ENCODE measurements at places on chromosomes 2 and 18.

DNA sequence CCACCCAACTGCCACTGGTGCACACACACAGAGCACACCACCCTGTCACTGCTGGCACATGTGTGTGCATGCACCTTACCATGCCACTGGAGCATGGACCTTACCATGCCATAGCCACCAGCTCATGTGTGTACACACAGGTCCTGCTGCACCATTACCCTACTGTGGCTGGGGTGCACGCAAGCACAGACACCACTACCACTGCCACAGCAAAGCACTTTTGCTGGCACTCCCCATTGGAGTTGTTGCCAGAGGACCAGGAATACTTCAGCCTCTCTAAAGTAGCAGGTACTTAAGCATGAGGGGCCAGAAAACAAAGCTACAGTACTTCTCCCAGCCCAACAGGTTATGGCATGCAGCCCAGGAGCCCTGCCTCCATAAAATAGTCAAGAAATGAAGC is 404.8 kb downstream of the MBD2 start:
- DNase-seq, result no peak

DNA sequence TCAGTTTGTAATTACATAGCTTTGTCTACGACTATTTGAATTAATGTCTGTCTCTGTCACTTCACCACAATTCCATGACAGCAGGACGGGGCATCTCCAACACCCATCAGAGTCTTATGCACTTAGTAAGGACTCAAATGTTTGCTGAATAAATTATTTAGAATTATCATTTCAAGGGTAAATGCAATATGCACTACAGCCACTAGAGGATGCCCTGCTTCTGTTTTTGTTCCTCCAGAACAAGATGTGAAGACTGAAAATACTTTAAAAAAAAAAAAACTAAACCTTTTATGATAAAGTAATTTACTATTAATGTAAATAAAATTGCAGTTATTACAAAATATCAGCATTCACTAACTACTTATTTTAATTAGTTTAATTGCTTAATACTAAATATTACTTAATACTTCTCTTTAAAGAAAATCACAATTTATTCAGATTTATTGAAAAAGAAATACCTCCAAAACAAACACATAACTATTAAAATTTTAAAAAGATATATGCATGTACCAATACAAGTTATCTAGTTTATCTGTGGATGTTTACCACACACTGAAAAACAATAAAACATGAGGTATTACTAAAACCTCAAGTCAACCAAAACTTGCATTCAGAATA is 3.2 kb downstream of the PIGN start:
- DNase-seq, result no peak

- DNase-seq, result no peak
These were observed 157.5 kb downstream of the TGIF1 start for GRCh38 chr18:3607309-3608098.

- DNase-seq, result no peak
These were observed 1.0 kb upstream of the NFATC1 start for GRCh38 chr18:79394534-79395307.

- no peak for DNase-seq
These were observed 171.6 kb upstream of the PIEZO2 start for GRCh38 chr18:11320986-11321385.

- no peak for DNase-seq
These were observed 128.5 kb upstream of the SP5 start for GRCh38 chr2:170586571-170587095.

DNA sequence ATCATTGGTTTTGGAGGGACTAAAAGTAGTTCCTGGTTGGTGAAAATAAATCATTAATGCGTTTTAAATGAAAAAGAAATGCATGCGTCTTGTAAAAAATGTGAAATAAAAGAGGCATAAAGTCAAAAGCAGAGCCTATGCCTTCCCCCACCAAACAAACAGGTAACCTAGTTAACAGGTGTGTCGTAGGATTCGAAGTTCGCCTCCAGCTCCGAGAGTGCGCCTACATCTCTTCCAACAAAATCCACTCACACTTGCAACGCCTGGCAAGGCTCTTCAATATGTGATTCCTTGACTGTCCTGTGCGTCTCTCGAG is 677 bp upstream of the SMAD4 start:
- no peak for DNase-seq

DNA sequence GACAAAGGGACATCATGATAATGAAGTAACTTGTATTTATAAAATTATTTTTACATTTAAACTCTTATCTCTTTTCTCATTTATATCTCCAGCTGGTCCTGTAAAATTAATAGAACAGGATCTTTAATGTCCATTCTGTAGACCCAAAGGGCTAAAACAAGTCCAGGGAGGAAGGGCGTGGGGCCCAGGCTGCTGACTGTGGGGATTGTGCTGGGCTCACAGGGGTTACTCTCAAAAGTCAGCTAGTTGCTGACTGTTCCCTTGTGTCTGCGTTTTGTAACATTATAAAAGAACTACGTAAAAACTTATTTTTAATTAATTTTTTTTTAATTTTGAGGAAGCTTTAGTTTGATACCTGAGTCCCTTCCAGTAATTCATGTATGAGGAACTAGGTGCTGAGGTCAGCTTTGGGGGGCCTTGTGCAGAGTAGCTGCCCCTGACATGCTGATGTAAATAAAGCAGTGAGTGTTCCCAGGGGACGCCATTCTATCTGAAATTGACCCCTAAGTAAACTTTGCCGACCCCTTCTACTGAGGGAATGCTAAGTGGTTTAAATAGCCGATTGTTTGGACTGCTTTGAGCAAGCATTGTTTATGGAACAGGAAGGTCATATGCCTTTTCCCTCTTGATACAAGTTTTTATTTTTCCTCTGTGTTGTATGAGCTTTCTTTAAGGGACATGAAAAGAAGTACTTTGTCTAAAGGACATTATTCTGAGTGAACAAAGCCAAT is 56.4 kb downstream of the MERTK start:
- no peak for DNase-seq

DNA sequence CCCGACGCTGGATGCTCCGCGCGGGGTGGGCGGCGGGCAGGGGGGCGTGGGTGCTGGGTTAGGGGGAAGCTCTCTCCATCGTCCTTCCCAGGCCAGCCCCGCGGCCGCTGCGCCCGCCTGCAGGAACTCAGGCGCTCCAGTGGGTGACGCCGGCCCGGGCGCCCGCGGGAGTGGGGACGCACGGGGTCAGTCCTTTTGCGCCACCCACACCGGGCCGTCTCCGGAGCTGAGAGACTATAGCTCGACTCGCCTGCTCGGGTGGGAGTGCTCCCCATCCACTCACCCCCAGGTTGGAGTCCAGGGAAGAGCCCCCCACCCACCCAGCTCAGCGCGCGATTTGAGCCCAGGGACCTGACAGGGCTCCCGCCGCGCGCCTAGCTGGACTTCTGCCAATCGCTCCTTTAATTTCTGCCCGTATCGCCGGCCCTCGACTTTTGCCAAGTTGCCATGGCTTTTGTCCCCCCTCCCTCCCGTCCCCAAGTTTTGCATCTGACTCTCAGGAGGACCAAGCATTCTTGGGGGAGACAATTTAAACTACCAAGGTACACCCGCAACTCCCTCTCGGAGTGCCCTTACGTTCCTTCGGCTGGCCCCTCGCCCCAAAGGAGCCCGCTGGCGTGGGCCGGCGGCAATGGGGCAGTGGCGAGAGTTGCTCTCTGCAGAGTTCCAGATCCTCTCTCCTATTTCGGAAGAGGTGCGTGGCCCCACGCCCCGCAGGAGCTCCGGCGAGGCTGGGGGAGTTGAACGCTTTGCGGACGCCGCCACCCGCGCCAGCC is 205.8 kb upstream of the SMAD2 start:
- no peak for DNase-seq

DNA sequence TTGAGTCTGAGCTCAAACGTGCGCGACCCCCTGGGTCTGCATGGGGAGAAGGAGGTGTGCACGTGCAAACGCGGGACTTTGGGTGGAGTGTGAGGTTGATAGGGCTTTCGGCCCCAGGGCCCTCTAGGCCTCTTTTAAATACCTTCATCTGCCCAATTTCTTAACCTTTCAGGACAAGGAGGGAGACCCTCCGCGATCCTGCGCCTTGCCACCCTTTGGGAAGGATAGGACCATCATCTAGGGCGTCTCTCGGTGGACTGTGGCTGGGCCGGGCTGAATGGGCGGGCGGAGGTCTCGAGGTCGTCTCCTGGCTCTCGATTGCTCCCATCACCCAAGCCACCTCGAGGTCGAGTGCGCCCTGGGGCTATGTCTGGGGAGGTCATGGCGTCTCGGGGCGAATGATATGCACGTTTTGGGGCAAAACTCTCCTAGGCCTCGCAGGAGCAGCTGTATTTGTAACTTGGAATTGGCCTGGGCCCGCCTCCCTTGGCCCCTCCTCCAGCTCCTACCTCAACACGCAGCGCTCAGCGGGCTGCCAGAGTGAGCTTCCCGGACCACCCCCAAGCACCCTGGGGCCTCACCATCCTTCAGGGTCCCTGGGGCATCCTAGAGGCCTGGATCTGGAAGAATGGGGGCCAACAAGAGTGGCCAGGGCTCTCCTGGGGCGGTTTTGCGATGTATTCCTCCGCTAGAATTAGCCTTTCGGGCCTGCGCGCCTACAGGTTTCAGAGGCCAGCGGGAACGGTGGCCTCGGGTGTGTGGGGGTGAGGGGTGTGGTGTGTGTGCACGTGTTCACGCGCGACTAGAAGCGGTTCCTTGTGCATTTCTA is 8.7 kb upstream of the SIX3 start:
- DNase-seq, result no peak

GRCh38 chr2:132875193-132875592 is 205.2 kb upstream of the LYPD1 start:
- DNase-seq, result no peak

- no peak for DNase-seq
These were observed 861 bp upstream of the SEMA4C start for GRCh38 chr2:96870626-96871255.

DNA sequence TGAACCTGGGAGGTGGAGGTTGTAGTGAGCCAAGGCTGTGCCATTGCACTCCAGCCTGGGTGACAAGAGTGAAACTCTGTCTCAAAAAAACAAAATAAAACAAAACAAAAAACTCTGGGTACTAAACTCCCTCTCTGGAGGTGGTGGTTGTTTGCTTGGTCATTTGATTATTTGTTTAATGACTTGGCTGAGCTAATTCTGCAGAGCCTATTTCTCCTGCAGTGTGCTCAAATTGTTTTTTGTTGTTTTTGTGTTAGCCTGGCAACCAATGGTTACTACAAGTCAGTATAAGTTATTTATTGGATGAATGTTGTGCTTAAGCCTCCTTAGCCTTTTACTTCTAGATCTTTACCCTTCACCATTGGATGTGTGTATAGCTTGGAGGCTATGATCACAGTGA is 387.5 kb downstream of the ADCYAP1 start:
- no peak for DNase-seq

DNA sequence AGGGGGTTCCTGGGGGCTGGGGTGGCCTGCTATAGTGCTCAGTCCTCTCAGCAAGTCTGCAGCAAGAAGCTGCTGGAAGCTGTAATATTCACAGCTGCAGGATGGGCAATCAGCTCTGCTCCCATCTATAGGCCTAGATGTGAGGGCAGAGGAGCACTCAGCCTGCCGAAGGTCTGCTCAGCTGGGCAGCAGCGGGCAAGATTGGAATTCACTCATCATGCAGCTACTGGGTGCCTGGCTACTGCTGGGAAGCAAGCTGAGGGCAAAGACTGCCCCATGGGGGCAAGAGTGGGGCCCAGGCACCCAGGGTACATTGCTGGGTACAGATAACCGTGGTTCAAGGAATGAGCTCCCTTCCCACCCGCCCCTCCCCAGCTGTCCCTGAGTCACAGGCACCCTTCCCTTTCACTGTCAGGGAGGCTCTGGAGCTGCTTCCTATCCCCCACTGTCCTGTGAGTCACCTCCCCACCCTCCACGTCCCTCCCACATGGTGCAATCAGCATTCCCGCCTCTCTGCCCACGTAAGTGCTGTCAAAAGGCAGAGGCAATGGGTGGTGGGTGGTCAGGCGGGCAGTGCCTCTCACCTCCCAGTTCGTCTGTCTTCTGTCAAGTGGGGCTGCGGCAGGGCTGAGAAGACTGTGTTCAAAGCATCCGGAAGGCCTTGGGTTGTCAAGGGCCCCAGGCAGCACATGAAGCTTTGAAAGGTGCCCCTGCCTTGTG is 169.2 kb downstream of the TRIM43 start:
- DNase-seq, result no peak

GRCh38 chr2:160474891-160475787 is 18.5 kb downstream of the RBMS1 start:
- no peak for DNase-seq

DNA sequence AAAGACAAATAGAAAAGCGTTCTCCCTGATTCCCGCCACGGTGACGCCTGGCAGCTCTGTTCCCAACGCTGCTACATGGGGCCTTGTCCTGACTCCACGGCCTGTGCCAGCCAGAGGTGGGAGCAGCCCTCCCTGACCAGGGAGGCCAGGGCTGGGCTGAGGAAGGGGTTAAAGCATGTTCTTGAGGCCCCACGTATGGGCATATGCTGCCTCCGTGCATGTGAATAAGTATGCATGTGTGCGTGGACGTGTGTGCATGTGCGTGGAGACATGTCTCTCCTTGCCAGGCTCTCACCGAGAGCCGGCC is 1.6 kb upstream of the SNED1 start:
- no peak for DNase-seq

DNA sequence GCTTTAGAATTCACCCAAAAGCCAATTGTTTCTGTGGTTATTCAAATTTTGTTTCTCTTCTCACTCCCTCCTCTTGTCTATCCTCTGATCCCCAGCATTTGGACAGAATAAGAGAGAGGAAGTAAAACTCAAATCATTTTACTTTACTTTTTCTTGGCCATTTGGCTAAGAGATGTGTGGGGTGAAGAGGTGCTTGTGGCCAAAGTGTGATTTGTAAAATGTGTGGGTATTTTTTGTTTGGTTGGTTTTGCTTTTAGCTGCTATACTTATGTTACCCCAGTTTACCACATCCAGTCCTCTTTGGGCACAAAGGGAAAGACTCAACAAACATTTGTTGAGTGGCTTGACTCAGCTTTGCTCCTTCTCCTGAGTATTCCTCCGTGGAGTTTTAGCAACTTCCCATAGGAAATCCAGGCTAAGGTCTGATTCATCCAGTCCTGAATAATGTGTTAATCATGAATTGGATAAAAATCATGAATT is 109.1 kb upstream of the CYP1B1 start:
- DNase-seq, result no peak

GRCh38 chr2:98604547-98604946 is 3.8 kb downstream of the COA5 start:
- DNase-seq, result no peak

DNA sequence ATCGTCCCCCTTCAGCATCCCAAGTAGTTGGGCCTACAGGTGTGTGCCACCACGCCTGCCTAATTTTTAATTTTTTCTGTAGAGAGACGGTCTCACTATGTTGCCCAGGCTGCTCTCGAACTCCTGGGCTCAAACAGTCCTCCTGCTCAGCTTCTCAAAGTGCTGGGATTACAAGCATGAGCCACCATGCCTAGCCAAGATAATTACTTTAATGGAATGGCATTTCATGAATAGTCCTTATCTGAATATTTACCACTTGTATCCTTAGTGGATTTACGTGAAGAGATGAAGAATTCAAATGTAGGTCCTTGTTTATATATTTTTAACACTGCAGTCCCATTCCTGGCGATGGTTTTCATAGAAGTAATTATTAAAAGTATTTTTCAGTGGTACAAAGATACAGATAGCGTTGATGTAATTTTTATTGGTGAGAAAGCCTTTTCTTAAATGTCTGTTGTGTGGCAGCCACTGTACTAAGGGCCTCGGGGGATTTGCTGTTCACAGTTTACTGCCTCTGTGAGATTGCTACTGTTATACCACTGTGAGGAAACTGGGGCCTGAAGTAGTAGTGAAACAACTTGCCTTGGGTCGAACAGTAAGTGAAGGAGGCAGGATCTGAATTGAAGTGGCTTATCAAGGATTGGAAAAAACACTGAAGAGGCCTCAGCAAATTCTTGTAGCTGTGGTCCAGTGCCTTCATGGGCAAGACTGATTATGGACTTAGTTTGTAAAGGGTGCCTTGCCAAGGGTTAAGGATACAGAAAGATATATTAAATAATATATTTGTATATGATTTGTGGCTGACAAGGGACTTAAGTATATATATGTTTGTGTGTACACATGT is 151.2 kb downstream of the PRPF40A start:
- DNase-seq, result no peak
